ENCODE measurements at places on chromosomes 1 and 21.

- DNase-seq = no peak
Observed at GRCh38 chr1:202661136-202661845, 49.0 kb downstream of the SYT2 start.

DNA sequence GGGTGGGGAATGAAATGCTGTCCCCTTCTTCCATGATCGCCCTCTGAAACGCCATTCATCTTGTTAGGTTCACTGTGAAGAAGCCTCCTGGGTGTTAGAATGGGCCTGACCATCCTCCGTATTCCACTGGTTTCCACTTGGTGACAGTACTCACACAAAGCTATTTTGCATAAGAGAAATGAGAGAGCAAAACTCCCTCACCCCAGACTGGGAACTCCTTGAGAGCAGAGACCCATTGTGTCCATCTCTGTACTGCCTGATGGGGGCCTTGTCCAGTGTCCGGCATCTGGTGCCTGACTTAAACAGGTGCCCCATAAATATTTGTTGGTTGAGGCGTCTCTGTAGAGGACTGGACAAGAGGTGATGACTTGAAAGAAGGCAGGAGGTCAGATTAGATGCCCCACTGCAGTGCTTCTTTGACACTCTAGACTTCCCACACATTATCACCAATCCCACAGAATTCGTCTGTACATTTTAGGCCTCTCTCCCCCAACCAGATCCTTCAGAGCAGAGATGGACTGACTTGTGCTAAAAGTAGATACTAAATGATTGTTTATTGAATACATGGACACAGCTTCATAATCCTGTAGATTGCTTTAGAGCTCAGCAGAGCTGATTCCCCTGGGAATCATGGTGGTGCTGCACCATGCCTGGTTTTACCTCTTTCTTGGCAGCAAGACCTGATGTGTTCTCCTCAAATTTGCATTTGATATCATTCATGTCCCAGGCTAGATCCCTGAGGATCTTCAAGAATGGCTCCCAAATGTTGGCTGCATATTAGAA, 22.4 kb upstream of the KCNA2 start:
- no peak for DNase-seq

DNA sequence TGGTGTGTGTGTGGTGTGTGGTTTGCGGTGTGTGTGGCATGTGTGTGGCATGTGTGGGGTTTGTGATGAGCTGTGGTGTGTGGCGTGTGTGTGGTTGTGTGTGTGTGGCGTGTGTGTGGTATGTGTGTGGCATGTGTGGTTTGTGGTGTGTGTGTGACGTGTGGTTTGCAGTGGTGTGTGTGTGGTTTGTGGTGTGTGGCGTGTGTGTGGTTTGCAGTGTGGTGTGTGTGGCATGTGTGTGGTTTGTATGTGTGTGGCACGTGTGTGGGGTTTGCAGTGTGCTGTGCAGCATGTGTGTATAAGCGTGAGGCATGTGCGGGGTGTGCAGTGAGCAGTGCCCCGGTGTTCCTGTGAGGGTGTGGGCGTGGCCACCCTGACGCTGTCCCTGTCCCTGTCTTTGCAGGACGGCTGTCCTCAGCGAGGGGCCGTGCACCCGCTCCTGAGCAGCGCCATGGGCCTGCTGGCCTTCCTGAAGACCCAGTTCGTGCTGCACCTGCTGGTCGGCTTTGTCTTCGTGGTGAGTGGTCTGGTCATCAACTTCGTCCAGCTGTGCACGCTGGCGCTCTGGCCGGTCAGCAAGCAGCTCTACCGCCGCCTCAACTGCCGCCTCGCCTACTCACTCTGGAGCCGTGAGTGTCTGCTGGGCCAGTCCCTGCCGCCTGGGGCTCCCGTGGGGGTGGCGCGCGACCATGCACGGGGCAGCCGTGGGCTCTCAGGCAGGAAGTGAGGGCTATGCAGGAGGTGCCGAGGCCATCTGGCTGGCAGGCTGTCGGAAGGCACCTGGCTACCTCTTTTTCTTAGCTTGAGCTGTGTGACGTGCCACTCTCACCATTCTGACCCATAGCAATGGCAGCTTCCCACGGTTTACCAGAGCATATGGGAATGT, 52.6 kb upstream of the TRAPPC10 start:
- DNase-seq = no peak

DNA sequence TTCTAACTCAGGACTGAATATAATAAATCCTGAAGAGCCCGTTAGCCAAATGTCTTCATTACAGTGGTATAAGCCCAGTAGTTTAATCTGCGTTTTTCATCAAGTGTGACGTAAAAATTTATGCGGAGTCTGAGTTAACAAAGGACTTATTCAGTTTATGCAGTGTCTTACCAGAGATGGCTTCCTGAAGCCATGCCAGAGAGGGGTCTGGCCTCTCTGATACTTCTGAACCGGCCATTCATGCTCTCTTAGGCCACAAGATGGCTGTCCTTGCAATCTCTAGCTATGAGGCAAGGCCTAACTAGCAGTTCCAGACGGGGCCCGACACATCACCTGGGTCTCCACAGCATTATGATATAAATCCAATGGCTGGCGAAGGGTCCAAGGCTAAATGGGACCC, 101.4 kb downstream of the TEX35 start:
- DNase-seq = no peak

DNA sequence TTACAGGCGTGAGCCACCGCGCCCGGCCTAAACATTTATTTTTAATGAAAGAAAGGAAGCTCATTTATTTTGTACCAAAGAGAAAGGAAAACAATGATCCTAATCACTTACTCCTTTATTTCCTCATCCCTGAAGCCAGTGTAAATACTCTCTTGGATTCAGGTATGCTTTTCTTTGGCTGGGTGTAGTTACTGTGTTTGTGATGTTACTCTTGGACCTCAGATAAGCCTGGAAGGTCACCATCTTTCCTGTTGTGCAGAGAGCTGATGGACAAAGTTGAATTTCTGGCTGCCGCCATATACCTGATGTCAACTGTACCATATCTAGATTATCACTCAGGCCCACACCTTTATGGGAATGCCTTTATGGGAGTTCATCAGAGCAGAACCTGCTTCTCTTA, 35.4 kb upstream of the FOXE3 start:
- DNase-seq = no peak

DNA sequence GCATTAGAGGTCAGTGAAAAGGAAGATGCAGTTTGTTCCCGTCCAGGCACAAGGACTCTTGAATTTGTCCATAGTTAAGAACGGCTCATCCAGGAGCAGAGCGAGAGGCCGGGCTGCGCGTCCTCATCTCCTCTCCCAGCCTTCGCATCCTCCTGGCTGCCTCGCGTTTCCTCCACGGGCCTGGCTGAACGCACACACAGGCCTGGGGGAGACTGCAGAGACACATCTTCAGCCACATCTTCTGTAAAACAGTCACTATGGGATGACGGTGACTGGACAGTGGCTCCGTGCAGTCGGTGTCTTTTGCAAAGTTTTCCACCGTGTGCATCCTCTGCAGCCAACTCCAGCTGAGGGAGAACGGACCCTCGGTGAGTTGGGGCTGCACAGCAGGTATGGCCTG, 89.7 kb downstream of the PSMG1 start:
- DNase-seq = no peak

DNA sequence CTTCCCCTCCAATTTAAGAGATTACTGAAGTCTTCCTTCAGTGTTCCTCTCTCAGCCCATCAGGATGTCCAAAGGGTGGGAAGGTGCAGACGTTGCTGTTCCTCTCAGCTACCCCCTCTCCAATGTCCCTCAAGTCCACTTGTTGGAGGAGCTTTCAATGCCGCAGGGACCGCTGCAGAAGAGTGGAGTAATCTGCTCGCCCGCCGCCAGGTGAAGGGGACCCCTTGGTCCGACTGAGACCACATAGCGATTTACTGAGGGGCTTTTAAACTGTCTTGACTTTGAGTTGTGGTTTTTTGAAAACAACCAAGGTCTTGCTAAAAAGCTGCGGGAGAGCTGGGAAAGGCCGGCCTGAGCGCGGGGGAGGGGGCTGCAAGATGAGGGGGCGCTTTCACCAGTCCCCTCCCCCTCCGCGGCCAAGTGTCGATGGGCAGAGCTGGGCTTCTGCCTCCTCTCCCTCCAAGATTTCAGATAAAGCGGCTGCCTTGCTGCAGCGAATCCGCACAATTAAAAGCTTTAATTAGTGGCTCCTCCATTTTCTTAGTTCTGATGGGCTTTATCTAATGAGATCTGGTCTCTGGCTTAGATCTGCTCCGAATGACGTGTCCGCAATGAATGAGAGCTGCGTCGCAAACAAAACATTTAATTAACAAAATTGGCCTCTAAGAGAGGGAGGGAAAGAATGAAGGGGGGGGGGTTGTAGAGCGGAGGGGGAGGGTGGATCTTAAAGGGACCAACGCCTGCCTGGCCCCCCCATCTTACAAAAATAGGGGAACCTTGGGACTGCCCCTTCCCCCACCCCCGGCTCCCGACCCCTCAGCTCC, 5.9 kb downstream of the LMO4 start:
- no peak for DNase-seq

DNA sequence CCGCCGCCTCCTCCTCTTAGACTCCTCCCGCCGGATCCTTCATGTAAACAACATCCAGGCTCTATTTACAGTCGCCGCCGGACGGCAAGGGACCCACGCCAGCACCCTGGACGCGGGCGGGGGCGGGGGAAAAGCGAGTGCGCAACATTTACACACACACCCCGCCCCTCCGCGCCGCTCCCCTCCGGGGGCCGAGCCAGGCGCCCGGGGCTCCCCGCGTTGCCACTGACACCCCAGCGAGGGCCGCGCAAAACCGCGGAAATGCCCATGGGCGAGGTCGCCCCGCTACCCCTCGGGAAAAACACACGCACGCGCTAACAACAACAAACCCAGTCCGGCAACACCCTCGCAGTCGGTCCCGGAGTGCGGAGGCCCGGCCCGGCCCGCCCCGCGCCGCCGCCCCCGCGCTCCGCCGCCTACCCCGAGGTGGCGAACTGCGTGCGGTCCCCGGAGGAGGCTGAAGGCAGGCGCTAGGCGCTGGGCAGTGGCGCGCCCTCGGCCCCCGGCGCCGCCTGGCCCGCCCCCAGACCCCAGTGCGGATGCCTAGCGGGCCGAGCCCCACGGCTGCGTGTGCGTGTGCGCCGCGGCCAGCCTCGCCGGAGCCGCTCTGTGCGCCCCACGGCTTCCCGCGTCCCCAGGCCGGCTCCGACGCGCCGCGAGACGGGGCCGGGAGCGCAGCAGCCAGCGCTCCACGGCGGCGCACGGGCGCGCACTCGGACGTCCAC, 81.1 kb upstream of the AK4 start:
- peak; percentile 88 for DNase-seq

DNA sequence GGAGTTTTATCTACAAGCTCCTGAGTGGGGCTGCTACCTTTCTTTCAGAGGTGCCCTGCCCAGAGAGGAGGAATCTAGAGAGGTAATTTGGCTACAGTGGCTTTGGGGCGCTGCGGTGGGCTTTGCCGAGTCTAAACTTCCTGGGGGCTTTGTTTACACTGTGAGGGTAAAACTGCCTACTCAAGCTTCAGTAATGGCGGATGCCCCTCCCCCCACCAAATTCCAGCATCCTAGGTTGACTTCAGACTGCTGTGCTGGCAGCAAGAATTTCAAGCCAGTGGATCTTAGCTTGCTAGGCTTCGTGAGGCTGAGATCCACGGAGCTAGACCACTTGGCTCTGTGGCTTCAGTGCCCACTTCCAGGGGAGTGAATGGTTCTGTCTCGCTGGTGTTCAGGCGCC, 43.9 kb downstream of the SWT1 start:
- DNase-seq = no peak

DNA sequence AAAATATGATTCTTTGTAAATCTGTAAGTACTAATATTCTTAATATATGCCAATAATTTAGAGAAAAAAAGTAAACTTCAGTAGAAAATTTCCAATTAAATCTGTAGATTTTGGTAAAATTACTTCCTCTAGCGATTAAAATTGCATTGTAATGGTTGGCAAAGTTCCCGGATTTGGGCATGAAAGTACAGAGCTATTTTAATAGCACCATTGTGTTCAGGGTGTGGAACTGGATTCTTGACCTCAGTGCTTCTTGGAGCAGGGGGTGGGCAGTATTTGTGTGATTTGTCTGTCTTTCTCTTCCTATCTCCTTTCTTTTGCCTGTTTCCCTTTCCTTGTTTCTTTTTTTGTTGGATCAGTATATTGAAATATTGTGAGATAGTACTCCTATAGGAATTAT, 72.1 kb downstream of the DNM3 start:
- DNase-seq = no peak
